ENCODE measurements at places on chromosomes 7 and 10. TPM values are rescaled to one million over a fixed set of nuclear protein-coding genes. Genes with fewer than 3 reads are reported as not detected.

DNA sequence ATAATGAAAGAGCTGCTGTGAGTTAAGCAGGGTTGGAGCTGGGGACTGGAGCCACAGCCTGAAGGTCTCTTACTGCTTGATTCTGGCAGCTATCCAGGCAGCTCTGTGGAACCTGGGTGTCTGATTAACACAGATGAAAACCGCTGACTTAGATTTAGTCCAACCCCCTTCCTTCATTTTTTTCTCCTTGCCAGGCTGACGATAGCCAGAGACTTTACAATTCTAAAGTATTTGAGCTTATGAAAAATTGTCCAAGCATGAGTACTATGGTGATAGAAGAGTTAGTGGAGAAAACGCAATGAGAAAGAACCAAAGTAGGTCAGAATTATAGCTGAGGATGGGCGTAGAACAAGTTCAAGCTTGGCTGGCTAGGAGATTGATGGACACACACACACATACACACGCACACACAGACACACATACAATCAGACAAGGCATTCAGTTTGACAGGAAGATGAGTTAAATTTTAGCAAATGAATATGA is 13.5 kb upstream of the GPR85 start:
- no peaks in the 10 kb centered on the region for H3K4me1 ChIP-seq
- H3K4me3 ChIP-seq, result no peak overlapping the region
- H3K36me3 ChIP-seq, result no peaks in the 10 kb centered on the region
- peaks cover 10% of the 10 kb centered on the region for H3K27me3 ChIP-seq

LIPA gene
- 40.3 TPM for total RNA-seq

- no peaks in the 10 kb centered on the region for H3K36me3 ChIP-seq
- H3K27me3 ChIP-seq, result no peaks in the 10 kb centered on the region
- H3K4me3 ChIP-seq, result no peak overlapping the region
- no peak overlapping the region for H3K27ac ChIP-seq
- no peak for DNase-seq
Measured at GRCh38 chr10:119314061-119314460, 106.7 kb downstream of the GRK5 start.

DNA sequence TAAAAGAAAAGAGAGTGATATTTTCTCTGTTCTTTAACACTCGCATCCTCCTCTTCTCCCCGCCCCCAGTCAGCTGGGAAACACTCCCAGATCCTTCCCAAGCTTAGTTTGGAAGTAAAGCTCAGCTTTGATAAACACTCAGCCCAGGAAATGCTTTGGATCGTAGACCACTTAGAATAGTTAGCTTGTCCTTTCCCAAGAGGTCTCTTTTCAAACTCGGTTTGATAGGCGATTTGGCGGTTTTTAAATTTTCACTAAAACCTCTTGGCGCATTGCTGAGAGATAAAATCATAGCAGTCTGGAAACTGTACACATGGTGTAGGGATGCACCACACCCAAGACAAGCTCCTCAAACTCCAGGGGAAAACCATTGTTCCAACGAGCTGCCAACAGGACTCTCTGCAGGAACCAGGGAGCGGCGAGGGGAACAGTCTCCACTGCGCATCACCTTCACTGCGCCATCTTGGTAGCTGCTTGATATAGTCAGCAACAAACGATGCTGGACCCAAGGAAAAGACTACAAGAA is 22.3 kb downstream of the SMURF1 start:
- H3K4me3 ChIP-seq, result no peak overlapping the region
- H3K27me3 ChIP-seq, result no peaks in the 10 kb centered on the region
- DNase-seq, result no peak
- no peak overlapping the region for H3K27ac ChIP-seq
- no peaks in the 10 kb centered on the region for H3K36me3 ChIP-seq
- H3K4me1 ChIP-seq, result no peaks in the 10 kb centered on the region

All from A673 (cell line).